Cerebellar cortex (tissue), 1 donor: ENCODE measurements at places on chromosomes 5 and 9.

- DNase-seq: no peak
These were observed 5.4 kb upstream of the TENT4A start for GRCh38 chr5:6707852-6708251.

- DNase-seq: peak; percentile 93
These were observed 127.5 kb upstream of the PANK3 start for GRCh38 chr5:168706655-168707069.

GRCh38 chr5:89950234-89950633 lies 459.3 kb downstream of the CETN3 start:
- no peak for DNase-seq

DNA sequence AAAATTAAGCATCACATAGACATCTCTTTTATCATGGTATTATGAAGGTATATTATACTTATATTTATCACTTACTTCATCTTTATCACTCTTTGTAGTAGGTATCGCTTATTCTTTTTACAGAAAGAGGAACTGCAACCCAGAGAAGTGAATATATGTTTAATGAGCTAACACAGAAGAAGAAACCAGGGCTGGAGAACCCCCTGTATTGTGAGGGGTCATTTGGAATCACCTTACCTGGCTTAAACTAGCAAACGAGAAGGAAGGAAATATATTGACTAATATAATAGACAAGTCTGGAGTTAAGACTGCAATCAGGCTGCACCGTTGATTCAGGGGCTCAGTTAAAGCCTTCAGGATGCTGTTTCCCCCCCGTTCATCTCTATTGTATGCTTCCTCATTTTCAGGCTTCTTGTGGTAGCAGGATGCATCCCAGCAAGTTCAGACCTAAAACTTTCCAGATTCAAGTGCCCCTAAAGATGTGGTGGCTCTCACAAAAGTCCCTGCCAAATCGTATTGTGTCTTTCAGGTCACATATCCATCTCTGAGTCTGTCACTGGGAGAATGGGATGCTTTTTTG lies 146.4 kb downstream of the GCNT1 start:
- DNase-seq: no peak

- DNase-seq: no peak
These were observed 17.6 kb downstream of the AP3S1 start for GRCh38 chr5:115859378-115859777.

DNA sequence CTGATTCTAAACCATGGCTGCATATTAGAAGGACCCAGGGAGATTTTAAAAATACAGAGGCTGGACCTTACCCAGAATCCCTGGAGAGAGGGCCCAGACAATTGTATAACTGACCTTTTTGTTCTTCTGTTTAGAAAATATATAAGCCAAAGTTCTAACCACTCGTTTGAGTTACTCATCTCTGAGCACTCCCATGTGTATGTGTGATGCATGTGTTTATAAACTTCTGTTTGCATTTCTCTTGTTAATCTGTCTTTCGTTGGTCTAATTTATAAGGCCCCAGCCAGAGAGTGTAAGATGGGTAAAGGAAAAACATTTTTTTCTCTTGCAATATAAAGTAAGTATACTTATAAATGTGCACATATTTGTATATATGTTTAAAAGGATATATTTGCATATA lies 443.9 kb downstream of the ZNF608 start:
- DNase-seq: no peak

DNA sequence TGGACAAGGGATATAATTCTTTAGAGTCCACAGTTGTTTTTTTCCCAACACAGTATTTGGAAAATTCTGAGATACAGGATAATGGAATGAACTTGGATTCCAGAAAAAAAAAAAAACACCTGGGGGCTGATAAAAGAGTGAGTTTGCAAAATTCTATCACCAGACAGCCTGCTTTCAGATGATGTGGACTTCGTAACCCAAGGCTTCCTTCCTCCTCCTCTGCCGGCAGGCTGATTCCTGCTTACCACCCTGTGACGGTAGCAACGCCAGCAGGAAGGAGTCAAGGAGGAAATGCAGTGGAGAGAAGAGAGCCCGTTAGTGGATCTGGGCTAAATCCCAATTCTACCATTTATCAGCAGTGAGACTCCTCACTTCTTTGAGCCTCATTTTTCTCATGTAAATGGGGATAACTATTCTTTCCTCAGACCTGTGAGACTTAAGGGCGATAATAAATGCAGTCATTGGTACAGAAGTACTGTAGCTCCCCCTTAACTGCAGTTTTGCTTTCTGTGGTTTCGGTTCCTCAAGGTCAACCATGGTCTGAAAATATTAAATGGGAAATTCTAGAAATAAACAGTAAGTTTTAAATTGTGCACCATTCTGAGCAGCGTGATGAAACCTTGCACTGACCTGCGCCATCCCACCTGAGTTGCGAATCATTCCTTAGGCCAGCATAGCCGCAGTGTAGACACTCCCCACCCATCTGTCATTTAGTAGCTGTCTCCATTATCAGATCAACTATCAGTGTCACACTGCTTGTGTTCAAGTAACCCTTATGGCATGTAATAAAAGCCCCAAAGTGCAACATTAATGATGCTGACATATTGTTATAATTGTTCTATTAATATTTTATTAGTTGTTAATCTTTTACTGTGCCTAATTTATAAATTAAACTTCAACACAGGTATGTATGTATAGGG lies 71.4 kb downstream of the DCP2 start:
- DNase-seq: no peak

DNA sequence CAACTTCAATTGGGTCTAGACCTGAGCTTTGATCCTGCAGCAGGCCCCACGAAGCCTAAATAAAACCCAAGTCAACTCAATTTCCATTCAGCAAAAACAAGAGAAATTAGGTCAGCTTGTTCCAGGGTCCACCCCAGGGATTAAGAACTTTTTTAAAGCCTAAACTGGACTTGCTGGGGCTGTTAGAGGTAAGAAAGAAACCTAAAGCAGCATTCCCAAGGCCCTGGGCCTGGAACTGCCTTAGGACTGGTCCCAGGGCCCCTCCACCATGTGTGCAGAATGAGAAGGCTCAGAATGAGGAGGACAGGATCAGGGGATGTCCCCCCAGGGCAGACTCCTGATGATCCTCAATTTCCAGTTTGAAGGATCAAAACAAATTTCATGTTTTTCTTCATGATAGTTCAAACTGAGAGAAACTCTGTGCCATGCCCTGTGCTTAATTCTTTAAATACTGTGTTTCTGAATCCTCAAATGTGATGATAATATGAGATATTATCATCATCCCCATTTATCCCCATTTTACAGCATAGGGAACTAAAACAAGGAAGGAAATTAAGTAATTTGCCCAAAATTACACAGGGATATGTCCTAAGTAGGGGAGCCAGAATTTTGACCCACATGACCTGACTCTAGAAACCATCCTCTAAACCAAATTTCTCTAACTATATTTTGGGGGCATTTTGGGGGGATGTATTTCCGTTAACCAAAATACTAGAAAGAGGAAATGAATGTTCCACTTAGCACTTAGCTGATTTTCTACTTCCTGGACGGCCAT lies 64.5 kb downstream of the DENND1A start:
- DNase-seq: peak; percentile 8

DNA sequence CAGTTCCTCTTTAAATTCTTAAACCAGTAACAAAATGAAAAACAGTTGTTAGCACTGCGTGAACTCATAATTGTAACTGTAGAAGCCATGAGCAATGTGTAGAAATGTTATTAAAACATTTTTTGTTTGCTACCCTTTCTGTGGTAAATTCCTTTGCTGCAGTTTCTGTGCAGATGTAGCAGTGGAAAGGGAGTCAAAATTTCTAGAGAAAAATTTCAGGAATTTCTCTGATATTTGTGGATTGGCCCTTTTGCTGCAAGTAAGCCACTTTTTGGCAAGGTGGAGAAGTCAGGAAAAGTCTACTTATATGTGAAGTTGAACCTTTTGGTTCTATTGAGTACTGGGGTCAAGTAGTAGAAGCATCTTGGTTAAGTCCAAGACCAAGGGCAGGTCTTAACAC lies 10.1 kb downstream of the FBXL7 start:
- DNase-seq: no peak

DNA sequence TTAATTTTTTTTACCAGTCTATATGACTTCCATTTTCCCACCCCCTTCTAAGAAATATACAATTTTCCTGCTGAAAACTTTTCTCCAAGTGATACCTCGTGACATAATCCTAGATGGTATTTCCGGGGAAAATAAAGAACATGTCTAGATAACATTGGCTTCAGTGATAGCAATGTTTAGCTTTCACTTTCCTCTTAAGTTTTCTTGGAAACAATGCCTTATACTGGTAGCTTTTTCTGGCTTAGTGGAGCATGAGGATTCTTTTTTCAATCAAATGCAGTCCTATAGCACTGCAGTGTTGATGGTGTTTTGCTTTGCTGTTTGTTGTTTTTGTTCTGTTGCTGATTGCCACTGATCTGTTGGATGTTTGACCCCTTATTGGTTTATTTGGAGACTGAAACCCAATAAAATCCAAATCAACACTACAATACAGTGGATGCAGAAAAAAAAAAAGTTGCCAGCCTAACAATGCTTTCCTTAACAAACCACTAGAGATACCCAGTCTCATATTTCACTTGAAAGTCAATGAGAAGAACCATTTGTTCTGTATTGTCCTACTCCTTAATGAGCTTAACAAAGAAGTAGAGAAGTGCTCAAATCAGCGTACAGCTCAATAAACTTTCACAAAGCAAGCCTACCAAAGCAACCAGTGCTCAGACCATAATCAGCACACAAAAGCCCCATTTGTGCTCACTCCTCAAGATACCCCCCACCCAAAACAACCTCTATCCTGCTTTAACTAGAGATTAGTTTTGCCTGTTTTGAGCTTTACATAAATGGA lies 74.2 kb upstream of the GRAMD2B start:
- DNase-seq: no peak

GRCh38 chr9:89598926-89599325 lies 5.9 kb upstream of the GADD45G start:
- DNase-seq: no peak

GRCh38 chr5:148730942-148731898 lies 76.9 kb upstream of the HTR4 start:
- DNase-seq: peak; percentile 84

- peak; percentile 71 for DNase-seq
These were observed 36.7 kb downstream of the MTREX start for GRCh38 chr5:55344392-55344992.

GRCh38 chr9:131656356-131657036 lies 83.4 kb downstream of the RAPGEF1 start:
- DNase-seq: peak; percentile 53

- peak; percentile 27 for DNase-seq
These were observed 72.8 kb upstream of the BOD1 start for GRCh38 chr5:173689171-173689736.

GRCh38 chr9:21429191-21429590 lies 11.0 kb upstream of the IFNA1 start:
- DNase-seq: no peak

GRCh38 chr5:55232985-55233928 lies at the start of gene CCNO:
TSS of gene CCNO (minus strand) at chr5:55233608. CDS start at chr5:55233523, 85 bp downstream.
- DNase-seq: peak; percentile 82

GRCh38 chr9:31323726-31324444 lies 1060.6 kb upstream of the ACO1 start:
- DNase-seq: no peak

GRCh38 chr5:10746711-10747110 lies 14.3 kb downstream of the DAP start:
- DNase-seq: no peak

GRCh38 chr5:158935215-158935614 lies 164.5 kb downstream of the EBF1 start:
- no peak for DNase-seq

DNA sequence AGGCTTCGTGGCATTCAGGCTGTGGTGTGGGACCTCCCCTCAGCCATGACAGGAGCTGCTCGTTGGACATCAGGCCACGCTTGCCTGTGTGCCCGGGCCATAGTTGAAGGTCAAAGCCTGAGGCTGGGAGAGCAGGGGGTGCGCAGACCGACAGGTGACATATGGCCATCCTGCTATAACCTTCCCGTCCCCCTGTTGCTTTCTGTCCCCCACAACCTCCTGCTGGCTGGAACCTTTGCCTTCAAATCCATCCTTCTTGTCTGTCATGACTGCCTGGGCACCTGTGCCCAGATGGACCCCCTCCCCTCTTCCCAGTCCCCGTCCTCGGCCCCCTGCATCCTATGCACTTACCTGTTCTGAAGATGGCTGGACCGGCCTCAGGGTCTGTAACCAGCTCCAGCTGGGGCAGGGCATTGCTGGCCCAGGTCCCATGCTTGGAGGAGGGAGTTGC lies 83.2 kb downstream of the WNK2 start:
- no peak for DNase-seq

DNA sequence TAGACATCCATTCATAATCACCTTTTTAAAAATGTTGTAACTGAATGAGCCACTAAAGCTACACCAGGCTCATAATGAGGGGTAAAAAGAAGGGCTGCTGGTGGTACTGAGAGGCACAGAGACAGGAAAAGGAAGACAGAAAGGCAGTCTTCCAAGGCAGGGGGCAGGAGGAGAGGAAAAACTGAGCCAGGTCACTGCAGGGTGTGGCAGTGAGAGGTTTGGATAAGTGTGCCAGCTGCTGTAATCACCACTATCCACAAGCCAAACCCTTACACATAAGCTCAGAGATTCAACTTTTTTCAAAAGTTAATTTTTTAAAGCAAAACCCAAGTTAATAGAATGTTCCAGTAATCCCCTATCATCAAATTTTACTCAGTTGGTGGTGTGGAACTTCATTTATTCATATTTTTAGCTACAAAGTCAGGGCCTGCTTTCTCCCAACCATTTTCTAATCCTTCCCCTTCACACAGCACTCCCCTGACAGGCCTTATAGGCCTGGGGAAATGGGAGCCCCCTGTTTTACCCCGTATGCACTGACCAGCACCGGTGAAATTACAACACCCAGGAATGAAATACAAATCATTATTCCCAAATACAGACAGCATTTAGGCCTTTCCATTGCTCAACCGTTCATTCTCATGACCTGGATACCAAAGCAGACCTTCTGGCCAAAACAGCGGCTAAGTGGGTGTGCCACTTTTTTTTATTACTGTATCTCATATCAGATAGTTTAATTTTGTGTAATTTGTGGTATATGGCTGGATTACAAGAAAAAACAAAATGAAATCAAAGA lies 76.3 kb downstream of the EFNA5 start:
- DNase-seq: peak; percentile 32

- DNase-seq: no peak
These were observed 13.7 kb upstream of the CXCL14 start for GRCh38 chr5:135592312-135593045.

DNA sequence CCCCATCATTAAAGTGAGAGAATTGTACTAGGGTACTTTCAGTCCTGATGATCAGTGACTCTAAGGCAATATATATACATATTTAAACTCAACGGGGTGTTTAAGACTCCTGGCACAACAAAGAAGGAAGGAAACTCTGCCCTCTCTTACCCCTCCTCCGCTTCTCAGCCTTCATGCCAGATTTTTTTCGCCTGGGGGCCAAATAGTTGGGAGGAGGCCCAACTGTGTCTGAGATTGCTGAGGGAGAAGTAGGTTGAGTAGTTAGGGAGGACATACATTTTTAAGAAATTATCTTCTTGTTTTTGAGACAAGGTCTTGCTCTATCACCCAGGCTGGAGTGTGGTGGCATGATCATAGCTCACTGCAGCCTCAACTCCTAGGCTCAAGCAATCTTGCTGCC lies 127.7 kb upstream of the SHB start:
- no peak for DNase-seq

GRCh38 chr5:45408067-45408466 lies 288.1 kb downstream of the HCN1 start:
- DNase-seq: no peak
